Smooth muscle cell of trachea (primary cell): ENCODE measurements at places on chromosomes 7 and 10. TPM values are rescaled to one million over a fixed set of nuclear protein-coding genes. Genes with fewer than 3 reads are reported as not detected.

The PRKCQ gene
- 0.17 TPM in 1 of 2 replicates, not detected in the other for total RNA-seq

The C10orf105 gene
- under 0.01 TPM in 1 of 2 replicates, not detected in the other for total RNA-seq

The GRB10 gene
- 31.9 and 45.5 TPM in 2 replicates for total RNA-seq

The ACSM6 gene
- total RNA-seq = not detected in 2 replicates

The ACBD7 gene
- 0.99 and 4.9 TPM in 2 replicates for total RNA-seq

The CNNM1 gene
- 0.15 and 0.33 TPM in 2 replicates for total RNA-seq

The UTF1 gene
- total RNA-seq = not detected in 2 replicates

The ASB15 gene
- total RNA-seq = not detected in 2 replicates

The SEPTIN7 gene
- total RNA-seq = 167 and 339 TPM in 2 replicates
